Hepatocyte (in vitro differentiated cells): ENCODE measurements at places on chromosomes 1 and 21. TPM values are rescaled to one million over a fixed set of nuclear protein-coding genes. Genes with fewer than 3 reads are reported as not detected.

GRCh38 chr21:37182222-37182621 lies 84.9 kb downstream of the VPS26C start:
- no peak for DNase-seq

DNA sequence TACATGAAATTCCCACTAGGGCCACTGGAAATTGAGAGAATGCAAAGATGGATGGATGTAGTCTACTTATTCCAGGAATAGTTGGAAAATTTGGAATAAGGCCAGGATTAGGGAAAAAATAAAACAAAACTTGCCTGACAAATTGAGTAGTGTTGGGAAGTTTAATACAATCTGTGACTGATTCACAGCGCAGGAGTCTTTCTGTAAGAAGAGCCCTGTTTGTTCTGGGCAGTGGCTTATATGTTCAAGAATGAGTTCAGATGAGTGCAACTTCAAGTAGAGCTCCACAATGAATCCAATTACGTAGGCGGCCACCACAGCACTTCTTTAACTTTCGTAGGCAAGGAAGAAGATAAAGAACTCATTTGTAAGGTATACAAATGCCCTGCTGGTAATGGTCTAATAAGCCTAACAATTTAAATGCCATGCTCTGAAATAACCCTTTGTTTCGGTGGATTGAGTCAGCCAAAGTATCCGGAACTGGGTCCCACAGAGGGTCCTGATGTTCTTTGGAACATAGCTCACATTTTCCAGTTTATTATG lies 47.1 kb upstream of the KCNE1 start:
- DNase-seq = no peak

BACH1 gene
- total RNA-seq = 69.8 and 79.8 TPM in 2 replicates

LCE2C gene
- total RNA-seq = not detected in 2 replicates

OLFML2B gene
- total RNA-seq = 1.2 and 2.2 TPM in 2 replicates

OR2T11 gene
- total RNA-seq = not detected in 2 replicates
